ENCODE measurements at places on chromosomes 6 and 20.

- no peak for DNase-seq
These were observed 33.3 kb downstream of the PTPRK start for GRCh38 chr6:128487055-128487454.

DNA sequence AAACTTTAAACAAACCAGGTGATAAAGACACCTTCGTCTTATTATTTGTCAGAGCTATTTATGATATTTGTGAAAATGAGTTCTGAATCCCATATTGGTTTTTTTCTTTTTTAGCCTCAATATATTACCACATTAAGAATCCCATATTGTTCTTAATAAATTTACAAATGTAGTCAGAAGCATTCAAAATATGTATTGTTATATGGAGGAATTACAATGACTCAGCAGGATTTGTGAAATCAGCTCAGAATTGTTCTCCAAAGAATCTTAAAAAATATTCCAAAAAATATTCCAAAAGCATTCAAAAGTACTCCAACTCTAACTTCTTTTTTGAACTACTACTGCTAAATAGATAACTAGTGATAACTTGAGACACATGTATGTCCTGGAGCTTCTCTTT is 6.5 kb upstream of the ZNF343 start:
- no peak for DNase-seq

- no peak for DNase-seq
These were observed 39.1 kb downstream of the SYNJ2 start for GRCh38 chr6:158020811-158021210.

GRCh38 chr6:16470502-16471221 is 232.3 kb downstream of the GMPR start:
- no peak for DNase-seq

DNA sequence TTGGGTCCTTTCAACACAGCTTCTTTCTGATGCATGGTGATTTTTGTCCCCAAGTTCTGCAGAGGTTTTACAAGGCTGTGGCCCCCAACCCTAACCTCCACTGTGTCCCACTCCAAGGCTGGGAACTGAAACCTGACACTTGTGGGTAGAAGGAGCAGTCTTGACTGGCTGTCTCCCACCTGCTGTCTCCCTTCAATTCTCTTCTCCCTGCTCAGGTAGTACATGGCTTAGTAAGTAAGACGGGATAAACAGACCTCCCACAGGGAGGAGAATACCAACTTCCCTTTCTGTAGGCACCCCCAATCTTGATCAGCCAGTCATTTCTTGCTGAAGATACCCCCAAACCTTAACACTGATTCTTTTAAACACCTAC is 25.0 kb downstream of the TGM6 start:
- DNase-seq: no peak
